ENCODE measurements at places on chromosomes 6 and 20.
A peak's percentile ranks its signal among the peaks of the same experiment; 100 is the strongest.

DNA sequence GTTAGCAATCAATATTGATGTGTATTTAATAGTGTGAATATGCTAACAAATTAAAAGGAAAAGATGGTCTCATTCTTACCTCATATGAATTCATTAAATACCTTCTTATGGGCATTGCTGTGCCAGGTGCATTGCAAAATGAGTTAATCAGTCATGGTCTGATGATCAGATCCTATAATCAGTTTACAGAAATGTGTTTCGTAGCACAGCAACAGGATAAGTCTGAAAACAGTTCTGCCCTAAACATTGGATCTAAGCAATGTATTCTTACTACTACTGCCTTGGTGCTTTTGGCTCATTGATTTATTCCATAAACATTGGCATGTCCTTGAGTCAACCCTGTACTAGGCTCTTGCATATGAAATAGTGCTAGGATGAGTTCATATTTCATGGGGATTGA lies 417.0 kb upstream of the JAG1 start:
- DNase-seq: no peak

DNA sequence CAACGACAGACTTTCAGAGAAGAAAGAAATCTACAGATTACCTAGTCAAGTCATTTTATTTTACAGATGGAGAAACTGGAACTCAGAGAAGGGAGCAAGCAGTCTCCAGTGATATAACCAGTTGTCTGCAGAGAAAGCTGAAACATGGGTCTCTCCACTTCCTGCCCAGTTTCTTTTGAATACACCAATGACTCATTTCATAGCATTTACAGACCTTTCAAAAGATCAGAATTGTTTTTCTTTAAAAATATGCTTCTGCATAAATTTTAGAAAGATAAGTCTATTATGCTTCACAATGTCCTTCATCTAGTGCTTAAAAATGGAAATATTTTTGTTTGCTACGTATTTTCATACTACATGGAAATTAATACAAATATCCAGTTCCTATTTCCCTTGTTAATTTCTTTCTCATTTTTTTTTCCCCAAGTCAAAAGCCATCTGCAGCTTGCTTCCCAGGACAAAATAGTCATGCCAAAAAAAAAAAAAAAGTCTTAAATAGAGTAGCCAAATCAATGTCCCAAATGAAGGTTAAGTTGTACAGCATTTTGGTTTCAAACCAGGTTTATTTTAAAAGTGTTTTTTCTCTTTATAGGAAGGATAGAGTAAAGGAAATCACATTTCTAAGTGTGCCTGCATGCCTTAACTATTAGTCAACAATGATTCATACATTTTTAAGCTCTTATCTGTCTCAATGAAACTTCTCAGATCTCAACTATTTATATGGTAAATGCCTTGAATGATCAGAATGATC lies 36.9 kb downstream of the ARHGAP18 start:
- no peak for DNase-seq

DNA sequence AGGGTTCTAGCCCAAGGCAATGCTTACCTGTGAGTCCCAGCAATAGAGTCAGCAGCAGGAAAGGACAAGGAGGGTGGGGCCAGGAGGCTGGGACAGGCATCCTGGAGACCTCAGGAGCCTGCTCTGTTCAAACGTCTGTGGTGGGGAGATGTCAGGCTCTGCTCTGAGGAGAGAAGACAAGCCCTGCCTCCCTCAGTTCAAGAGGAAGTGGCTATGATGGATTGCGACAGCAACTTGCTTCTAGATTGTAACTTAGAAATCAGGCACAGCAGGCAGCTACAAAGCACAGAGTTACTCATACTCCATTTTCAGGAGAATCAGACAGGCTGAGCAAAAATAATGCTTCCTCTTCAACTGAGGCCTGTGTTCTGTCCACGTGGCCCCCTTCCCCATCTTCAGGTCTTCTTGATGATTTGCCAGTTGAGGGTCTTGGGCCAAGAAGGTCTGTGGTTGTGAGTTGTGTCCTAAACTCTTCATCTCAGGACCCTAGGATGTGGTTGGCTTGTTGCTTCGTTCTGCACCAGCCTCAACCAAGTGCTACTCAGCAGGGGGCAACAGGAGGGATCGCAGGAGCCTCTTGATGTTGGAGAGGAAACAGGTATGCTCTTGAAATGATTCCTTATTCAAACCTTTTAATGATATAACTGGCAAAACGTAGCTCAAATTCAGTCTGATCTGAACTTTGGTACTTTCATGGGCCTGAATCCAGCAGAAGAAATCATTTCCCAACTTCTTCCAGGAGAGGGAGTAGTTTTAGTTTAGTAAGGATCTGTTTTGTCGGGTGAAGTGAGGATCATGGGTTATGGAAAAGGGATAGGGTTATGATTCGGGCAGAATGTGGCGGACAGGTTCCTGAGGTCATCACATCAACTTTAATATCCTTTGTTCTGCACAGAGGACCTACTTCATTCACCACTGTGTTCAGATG lies 31.0 kb downstream of the SIRPB1 start:
- no peak for DNase-seq

DNA sequence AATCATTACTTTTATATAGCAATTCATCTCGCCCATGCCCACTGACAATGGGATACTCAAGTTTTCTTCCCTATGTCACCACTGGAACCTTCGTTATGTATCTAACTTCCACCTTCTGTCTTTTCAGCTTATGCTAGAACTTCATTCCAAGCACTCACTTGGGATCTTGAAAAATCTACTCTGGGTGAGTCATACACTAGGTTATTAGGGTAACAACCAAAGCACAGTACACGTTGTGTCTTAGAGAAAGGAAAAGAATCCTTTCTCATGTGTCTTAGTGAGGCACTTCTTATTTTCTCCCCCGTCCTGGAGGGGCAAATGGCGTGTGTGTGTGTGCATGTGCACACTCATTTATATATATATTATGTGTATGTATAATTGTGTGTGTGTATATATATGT lies 18.3 kb upstream of the FAM162B start:
- DNase-seq: no peak

DNA sequence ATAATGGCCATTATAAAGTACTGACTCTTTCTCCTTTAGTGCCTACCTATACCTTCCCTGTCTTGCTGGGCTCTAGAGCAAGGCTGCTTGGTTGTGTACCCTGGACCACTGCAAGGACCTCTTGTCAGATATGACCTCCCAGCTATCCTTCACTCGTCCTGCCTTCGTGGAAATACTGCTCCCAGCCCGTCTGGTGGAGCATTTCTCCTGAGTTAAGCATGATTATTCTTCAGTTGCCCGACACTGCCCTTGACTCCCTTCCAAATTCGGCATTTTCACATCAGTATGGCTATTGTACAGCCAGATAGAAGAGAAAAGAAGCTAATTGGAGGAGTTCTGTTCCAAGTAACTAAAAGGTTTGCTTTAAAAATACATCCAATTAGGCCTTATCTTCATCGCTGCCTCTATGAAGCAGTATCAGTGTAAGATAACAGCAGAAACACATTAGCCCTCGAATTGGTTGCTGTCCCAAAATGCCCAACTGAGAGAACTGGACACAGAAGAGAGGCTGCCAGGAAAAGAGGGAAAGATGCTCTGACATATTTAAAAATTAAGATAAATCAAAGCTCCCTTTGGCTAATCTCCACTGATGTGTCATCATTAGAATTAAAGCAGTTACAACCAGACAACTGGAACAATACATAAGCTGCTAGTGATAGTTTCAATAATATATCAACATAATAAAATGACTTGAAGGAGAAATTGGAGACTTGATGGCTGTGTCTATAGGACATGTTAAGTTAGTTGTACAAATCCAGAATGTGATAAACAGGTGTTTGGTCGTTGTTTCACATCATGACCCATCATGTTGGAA lies 54.4 kb downstream of the OPRM1 start:
- DNase-seq: no peak

DNA sequence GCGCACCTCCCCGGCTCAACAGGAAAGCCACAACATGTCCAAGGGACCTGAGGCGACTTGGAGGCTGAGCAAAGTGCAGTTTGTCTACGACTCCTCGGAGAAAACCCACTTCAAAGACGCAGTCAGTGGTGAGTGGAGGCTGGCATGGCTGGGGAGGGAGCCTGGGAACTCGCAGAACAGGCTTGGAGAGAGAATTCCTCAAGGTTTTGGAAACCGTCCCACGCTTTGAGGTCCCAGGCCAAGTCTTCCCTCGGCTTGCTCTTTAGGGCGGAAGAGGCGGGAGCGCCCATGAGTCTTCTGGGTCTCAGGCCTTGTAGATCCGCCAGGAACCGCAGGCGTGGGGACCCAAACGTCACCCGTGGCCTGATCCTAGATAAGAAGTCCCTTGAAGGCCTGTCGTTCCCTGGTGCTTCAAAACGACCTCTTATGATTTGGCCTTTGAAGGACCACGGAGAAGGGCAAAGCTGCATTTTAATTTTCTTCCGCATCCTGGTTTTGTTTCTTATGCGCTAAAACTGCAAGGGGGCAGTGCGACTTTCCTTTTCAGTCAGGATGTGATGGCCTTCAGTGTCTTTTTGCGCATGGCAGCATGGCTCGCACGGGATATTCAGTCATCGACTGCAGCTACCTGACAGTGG lies 2.0 kb downstream of the LAMP5 start:
- DNase-seq: no peak

- DNase-seq: peak; percentile 23
Measured at GRCh38 chr20:51022803-51023616, at the start of gene KCNG1. TSS of gene KCNG1 (minus strand) at chr20:51023107. CDS start at chr20:51010338, 12,769 bp downstream.

DNA sequence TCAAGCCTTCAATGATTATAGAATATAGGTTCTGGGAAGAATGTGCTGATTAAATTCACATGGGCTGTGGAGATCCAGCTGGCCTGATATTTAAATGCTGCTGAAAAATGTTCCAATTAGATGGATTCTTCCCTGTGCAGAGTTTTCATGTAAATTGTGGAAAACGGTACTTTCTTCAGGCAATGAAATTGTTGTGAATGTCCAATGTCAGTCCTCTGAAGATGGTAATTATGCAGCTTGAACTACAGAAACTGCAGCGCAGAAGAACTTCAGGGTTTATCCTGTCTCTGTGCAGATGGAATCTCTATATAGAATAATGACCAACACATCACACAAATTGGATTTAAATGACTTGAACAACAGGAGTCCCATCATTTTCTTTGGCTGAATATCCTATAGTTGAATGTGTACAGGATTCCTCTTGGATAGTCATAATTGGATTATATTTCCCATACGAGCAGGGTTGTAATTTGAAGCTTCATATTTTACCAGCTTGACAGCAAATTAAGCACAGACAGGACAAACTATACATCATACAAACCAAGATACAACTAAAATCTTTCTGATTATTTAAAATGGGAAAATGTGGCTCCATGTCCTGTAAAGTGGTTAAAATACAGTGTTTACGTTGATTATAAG lies 82.3 kb downstream of the CAP2 start:
- no peak for DNase-seq

- no peak for DNase-seq
Measured at GRCh38 chr20:5687884-5688283, 62.3 kb upstream of the SHLD1 start.
